Activated naive CD8-positive, alpha-beta T cell treated with anti-CD3 and anti-CD28 coated beads, Interleukin-2, amount 10 ng/mL, durations not matched to agents 7 days and 5 days (primary cell): ENCODE measurements at places on chromosomes 6 and 20. TPM values are rescaled to one million over a fixed set of nuclear protein-coding genes. Genes with fewer than 3 reads are reported as not detected.
A peak's percentile ranks its signal among the peaks of the same experiment; 100 is the strongest.

DNA sequence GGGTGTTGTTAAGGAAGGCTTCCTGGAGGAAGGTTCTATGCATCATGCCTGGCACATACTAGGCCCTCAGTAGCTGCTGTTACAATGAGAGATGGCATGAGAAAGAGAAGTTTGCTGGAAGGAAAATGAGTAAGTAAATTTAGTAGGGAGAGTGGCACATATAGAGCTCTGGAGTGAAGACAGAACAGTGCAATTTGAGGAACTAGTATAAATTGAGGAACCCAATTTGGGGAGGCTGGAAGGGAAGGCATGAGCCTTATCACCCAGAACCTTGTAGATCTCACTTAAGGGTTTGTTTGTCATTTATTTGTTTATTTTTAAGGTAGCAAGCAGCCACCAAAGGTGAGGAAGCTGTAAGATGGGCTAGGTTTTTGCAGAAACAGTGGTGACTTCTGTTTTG, 87.1 kb upstream of the SCGN start:
- DNase-seq, result no peak

DNA sequence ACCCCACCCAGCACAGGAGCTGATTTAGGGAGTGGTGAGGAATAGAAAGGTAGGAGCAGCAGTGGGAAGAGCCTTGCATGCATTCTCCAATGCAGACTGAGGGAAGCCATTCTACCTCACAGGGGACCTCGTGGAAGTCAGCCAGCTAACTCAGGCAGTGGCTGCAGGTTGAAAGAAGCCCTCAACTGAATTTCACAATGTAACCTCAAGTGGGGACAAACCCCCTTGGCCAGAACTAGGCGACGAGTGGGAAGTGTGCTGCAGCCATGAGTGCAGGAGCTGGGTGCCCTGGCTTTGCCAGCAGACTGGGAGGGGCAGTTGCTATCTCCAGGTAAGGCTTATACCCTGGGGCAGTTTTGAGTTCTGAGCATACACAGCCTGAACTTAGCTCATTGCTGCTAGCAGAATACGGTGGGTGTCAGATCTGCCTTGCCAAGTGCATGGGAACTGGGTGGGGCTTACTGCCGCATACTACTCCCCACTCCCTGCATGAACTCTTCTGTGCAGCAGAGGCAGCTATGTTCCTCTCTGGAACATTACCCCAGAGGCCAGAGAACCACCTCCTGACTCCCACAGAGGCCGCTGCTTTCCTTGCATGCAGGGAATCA, 126.5 kb downstream of the CDK19 start:
- DNase-seq, result peak; percentile 32

- no peak for DNase-seq
These were observed 29.8 kb downstream of the TENT5A start for GRCh38 chr6:81722506-81723223.

GRCh38 chr6:52201046-52201445, 14.9 kb downstream of the IL17A start:
- DNase-seq, result no peak

DNA sequence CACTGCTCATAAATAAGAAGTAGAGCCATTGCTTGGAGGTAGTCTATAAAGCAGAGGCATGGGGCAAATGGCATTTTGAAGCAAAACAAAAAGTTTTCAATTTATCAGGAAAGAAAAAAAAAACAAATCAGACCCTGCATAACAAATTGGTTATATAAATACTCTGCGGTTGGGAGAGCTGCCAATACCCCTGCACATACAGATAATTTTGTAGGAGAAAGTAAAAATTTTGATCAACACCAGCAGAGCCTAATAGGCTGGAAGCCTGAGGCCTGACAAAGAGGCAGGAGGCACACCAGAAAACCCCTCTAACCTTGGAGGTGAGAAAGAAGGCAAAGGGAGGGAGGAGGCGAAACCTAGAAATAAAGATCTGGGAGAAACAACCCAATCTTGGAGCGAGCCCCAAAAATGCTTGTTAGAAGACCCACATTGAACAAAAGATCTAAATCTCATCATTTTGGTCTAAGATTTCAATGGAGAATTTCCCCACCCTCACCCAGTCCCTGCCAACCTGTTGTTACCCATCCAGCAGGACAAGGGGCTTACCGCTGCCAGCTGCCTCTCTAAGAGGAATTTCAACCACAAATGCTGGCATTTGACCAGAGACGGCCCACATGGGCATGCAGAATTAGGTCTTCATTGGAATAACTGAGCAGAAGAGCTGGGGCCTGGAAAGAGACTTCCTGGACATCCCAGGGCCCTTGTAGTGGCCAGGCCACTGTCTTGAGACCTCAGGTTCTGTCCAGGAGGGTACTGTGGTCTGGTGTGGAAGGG, 28.4 kb downstream of the FOXA2 start:
- DNase-seq, result no peak

Gene SERINC1
- total RNA-seq, result 80.7 TPM

Gene DNAH8
- total RNA-seq, result 0.11 TPM

Gene MCHR2
- total RNA-seq, result not detected
